ENCODE measurements at places on chromosomes 12 and 14.

DNA sequence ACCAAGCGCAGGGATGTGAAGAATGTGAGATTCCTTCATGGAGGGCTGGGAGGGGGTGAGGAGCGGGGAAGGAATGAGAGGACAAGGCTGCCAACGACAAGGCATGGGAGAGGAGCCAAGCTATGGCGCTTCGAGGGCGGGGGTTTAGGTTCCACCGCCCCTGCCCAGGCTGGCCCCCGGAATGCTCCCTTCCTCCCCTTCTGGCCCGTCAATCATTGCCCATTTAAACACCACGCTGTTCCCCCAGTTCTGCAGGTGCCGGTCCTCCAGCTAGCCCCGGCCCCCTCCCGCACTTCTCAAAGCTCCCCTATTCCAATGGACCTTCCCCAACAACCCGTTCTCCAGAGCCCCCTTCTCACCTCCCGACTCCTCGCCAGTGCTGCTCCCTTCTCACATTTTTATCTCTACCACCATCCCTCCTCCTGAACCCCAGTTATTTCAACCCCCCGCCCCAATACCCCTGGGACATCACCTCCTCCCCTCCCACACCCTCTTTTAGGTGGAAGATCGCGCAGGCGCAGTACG lies 428 bp downstream of the RNF41 start:
- DNase-seq = no peak

DNA sequence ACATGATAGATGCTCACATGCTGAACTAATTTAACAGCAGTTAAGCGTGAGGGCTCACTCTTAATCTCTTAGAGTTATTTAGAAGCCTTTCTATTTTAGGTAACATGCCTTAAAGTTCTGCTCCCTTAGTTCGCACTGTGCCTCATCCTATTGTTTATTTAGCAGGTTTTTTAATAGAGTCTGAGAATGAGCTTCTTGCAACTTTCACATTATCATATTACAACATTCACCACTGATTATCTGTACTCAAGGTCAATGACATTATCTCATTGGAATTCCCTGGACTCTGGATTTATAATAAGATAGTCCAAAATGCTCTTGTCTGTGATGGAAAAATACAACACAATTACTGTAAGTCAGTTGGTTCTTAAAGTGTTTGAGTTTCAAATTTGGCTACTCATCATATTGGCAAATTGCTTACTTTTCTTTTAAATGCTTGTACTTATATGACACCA lies 183.6 kb upstream of the SLC38A2 start:
- no peak for DNase-seq

DNA sequence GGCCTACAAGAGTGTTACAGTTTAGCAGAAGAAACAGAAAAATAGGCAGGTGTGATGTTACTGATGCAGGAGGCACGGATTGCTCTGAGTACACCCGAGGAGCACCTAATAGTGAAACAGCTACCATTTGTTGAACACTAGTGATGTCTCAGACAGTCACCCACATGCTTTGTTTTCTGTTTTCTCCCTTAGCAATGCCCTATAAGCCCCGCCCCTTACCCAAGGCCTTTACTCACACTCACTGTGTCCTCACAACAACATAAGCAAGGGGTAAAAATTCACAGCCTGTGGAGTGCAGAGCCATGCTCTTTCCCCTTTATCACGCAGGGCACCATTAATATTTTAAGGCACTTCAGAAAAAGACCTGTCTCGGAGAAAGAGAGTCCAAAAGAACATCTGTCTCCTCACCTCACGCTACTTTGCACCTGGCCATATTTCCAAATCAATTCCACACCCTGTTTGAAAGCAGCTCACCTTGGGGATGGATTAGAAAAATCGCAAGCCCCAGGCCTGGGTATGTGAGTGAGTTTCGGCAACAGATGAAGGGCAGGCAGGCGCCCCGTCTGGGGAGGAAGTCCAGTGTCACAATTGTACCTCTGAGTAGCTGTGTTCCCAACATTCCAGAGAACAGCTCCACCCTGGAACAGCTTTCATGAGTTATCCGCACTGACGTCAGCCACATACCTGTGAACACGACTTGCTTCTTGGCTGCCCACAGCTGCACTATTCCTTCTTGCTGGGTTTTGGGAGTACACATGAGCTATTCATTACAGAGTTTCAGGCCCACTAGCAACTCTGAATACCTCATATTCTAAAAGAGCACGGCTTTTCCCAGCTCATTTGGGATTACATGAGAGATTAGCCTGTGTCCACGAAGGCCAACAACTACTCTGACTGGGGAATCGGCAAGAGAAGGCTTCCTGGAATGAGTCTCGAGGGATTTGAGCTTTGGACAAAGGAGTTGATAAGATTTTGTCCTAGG lies 26.0 kb downstream of the MAPK1IP1L start:
- DNase-seq = no peak

GRCh38 chr12:51971679-51972421 lies 20.4 kb downstream of the ACVR1B start:
- DNase-seq = no peak

- DNase-seq = no peak
Measured at GRCh38 chr12:95805864-95806671, 15.5 kb upstream of the NTN4 start.

DNA sequence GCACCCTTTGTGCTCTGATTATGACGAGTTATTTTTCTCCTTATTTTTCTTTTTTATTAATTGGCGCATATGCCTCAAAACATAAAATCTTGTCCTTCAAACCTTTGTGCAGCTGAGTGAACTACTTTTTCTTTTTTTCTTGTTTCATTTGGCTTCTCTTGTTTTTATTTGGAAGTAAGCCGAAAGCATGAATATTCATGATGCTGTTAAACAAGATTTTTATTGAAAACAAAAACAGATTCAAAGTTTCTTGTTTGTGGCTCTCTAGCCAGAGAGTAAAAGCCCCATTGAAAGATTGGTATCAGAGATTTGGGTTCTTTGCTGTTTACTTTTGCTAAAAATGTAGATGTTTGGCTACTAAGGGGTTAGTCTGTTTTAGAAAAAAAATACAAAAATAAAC lies 183.8 kb downstream of the TMEM132C start:
- no peak for DNase-seq

- DNase-seq = no peak
Measured at GRCh38 chr12:80157645-80158044, 58.3 kb downstream of the OTOGL start.

DNA sequence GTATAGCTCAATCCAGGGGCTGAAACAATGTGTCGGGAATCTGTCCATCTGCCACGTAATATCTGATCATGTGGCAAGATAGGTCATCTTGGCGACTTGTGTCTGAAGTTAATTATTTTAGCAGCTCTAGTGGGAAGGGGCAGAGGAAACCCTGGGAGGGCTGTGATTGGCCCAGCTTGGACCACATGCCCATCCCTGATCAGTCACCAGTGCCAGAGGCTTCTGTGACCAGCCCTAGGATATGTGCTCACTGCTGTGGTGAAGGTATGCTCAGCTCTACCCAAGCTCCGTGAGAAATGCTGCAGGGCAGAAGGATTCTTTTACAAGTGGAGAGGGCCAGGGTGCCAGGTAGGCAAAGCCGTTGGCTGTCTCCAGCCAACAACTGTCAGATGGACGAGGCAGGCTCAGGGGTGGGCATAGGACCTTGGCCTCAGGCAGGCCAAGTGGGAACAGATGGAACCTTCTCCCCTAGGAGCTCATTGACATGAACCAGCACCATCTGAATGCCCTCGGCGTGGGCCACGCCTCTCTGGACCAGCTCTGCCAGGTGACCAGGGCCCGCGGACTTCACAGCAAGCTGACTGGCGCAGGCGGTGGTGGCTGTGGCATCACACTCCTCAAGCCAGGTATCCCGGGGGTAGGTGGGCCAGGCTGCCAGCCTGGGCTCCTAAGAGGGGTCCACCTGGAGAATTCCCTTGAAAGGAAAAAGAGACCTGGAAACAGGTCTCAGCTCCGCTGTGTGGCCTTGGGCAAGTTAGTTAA lies 21.1 kb downstream of the MVK start:
- DNase-seq = no peak
